ENCODE measurements at places on chromosomes 12 and 14. TPM values are rescaled to one million over a fixed set of nuclear protein-coding genes. Genes with fewer than 3 reads are reported as not detected.

KLRD1 gene
- total RNA-seq = 0.26 TPM

SART3 gene
- total RNA-seq = 41.6 TPM

SIRT4 gene
- 1.3 TPM for total RNA-seq

CCDC88C gene
- total RNA-seq = 20.4 TPM

TMEM229B gene
- total RNA-seq = 1.2 TPM

BHLHE41 gene
- total RNA-seq = 2.1 TPM

TAS2R30 gene
- 3.1 TPM for total RNA-seq

SYCP3 gene
- under 0.01 TPM for total RNA-seq

DHRS4 gene
- total RNA-seq = 24.7 TPM

SRRM4 gene
- total RNA-seq = not detected

AQP6 gene
- total RNA-seq = not detected

MANSC4 gene
- not detected for total RNA-seq

TAS2R9 gene
- not detected for total RNA-seq

MIP gene
- not detected for total RNA-seq

PIWIL1 gene
- total RNA-seq = not detected

PTCSC3 gene
- not detected for total RNA-seq

IFNG-AS1 gene
- total RNA-seq = not detected

LMO3 gene
- 3.3 TPM for total RNA-seq

SLC17A8 gene
- not detected for total RNA-seq

TPPP2 gene
- not detected for total RNA-seq

CD163L1 gene
- total RNA-seq = not detected

ESPL1 gene
- 0.26 TPM for total RNA-seq

RAPGEF3 gene
- 3.9 TPM for total RNA-seq

CLEC4D gene
- not detected for total RNA-seq

ACRBP gene
- total RNA-seq = 0.51 TPM

IL23A gene
- total RNA-seq = not detected

RPAP3 gene
- 9.9 TPM for total RNA-seq

RIMKLB gene
- total RNA-seq = 42.6 TPM
